ENCODE measurements at places on chromosomes 7 and 10.

DNA sequence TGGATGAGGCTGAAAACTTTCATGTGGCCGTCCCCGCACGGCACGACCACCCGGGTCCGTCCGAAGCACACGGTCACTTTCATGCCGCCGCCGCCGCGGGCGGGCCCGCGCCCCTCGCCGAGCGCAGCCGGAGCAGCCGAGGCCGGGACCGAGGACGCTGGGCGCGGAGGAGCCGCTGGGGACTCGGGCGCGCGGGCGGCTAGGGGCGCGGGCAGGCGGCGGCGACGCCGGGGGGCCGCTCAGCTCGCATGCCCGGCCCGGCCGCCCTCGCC, 247 bp downstream of the PARD3 start:
- no peak for DNase-seq

GRCh38 chr10:45104674-45105073, 104.0 kb downstream of the ZNF22 start:
- no peak for DNase-seq

DNA sequence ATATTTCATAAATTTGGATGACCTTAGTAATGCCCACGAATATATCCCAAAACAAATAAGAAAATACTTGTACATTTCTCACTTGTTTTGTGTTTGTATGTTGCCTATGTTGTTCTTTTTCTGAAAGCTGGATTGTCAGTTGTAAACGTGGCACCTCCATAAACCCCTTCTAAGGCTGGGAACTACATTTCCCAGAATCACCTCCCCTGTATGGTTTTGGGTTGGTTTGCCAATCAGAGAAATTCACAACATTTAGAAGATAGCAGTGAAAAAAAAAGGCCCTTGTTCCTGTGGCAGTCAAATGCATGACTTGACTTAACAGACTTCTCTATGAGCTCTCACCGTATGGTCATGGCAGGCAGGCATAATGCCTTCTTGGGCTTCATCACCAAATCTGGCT, 676.3 kb upstream of the STEAP1 start:
- DNase-seq, result no peak

DNA sequence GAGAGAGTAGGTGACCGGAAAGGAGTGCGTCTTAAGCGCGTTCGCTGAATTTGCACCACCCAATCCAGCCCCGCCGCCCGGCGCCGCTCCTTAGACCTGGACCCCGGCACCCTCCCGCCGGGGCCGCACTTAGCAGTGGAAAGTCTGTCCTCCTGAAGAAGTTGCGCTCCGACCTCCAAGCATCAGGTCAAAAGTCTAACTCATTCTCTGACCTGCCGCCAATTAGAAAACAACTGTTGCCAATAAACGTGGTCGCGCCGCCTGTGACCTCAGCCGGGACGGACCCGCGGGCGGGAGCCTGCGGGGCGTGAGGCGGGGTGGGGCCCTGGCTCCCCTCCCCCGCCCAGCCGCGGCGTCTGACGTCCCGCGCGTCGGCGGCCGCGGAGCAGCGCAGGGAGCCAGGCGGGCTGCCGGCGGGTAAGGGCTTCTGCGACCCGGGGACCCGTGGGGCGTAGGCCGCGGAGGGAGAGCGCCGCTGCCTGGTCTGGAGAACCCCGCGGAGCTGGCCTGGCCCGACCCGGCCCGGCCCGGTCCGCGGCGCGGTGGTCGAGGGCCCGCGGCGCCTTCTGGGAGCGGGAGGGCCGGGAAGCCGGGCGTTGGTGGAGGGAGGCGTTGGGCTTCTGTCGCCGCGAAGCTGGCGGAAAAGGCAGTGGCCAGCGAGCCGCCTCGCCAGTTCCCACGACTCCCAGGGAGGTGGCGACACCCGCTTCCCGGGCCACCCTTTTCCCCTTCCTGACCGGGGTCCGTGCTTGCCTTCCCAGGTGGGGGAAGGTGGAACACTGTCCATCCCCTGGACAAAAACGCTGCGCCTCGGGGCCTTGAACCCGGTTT, at the start of gene BCAP29:
TSS of gene BCAP29 (plus strand) at position 362 of the 831 bp plus-strand sequence. CDS start 527 bp downstream, outside the sequence.
- peak; percentile 70 for DNase-seq

DNA sequence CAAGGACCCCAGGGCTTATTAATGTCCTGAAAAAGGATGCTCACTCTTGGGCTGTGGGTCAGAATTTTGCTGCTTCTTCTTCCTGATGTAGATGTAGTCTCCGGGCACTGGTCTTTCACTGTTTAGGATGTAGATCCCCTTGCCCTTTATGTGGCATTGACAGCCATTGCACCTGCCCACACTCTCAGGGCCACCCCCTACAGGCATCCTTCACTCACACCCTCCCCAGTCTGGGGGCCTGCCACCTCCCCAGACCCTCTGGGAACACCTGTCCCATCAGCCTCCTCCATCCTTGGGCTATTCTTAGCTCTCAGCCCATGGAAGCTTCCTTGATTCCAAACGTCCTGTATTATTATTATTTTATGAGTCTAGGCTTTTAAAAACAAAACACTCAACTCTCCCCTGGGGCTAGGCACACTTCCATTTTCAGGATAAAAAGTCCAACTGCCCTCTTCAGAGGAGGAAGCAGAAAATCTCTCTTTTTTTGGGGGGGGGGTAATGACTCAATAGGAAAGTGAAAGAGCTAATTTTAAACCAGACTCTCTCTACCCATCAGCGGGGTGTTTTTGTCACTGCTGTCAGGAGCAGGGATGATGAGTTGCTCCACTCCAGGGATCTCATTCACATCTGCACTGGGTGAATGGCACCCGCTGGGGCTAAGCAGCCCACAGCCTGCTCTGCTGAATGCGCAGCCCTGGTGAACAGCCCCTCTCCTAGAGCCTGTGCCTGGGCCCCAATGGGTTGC, 11.5 kb upstream of the KLRG2 start:
- peak; percentile 18 for DNase-seq

- DNase-seq, result no peak
These were observed 83.8 kb downstream of the TEX36 start for GRCh38 chr10:125599194-125599593.

DNA sequence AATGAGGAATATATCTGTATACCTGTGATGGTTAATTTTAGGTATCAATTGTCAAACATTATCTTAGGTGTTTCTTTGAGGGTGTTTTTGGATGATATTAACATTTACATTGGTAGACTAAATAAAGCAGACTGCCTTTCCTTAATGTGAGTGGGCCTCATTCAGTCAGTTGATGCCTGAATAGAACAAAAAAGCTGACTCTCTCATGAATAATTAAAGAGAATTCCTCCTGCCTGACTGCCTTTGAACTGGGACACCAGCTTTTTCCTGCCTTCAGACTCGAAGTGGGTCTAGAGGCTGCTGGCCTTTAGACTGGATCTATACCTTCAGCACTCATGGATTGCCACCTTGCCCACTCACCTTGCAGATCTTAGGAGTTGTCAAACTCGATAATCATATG, 117.9 kb upstream of the TMEM168 start:
- peak; percentile 21 for DNase-seq

- no peak for DNase-seq
These were observed 110.0 kb upstream of the FAM204A start for GRCh38 chr10:118452098-118452497.

DNA sequence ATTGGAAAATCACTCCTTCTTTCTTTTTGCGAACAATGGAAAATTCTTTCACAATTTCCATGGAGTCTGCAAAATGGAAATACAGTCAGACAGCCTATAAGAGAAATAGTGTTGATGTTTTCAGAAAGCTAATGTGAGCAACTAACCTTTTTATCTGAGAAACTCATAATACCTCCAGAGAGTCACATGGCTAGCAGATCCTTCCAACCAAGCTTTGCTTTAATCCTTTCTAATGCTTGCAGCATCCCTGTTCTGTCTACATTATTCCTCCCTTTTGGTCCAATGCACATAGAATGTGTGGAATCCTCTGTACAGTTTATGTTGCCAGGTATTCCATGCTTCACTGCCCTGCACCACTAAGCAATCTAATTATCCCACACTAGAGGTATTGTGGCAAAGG, 717.5 kb upstream of the LRRN3 start:
- DNase-seq, result no peak

DNA sequence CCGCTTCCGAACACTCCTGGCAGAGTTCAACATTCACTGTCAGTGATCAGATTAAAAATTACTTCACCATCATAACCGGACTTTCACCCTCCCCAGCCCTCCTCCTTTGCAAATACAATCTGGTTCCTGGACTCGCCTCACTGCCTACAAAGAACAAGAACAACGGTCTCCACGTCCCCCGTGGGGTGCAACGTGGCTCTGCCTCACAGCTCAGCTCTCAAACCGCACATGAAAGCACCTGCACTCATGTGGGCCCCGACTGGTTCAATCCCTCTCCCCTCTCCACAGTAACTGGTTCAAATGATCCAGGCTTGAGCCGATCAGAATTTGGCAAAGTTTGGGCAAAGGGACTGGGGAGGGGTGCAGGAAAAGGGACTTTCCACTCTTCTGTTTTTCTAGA, 21.0 kb downstream of the ASB13 start:
- no peak for DNase-seq

DNA sequence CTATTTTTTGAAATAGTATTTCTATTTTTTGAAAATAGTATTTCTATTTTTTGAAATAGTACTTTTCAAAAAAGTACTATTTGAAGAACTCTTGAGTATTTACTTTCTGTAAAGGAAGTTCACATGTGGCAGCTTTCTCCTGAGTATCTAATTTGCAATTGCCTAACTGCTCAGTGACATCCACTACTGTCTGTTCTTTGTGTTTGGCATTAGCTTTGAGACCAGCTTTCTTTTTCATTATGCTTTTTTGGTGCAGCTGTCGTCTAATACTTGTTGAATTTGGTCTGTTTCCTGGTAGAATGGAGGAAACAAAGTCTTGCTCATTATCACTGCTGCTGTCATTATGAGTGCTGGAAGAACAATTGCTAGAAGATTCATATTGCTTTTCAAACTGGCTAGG, 99.1 kb downstream of the BMPR1A start:
- no peak for DNase-seq

DNA sequence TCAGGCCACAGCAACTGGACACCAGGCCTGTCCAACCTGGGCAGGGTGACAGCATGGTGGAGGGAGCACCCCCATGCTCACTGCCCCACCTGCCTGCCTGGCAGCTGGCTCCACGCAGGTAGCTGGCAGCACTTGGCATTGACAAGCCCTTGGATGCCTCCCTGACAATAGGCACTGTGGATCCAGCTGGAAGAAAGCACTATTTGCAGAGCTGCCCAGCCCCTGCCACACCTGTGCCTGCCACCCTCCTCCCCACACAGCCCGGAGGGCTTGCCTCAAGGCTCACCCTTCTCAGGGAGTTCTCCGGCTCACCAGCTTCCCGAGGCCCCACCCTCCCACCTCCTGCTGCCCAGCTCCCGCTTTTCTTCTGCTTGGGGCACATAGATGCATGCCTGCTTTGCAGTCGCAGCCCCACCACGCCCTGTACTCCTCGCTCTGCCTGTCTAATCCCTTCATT, 160.1 kb downstream of the NEURL1 start:
- DNase-seq, result peak; percentile 96

DNA sequence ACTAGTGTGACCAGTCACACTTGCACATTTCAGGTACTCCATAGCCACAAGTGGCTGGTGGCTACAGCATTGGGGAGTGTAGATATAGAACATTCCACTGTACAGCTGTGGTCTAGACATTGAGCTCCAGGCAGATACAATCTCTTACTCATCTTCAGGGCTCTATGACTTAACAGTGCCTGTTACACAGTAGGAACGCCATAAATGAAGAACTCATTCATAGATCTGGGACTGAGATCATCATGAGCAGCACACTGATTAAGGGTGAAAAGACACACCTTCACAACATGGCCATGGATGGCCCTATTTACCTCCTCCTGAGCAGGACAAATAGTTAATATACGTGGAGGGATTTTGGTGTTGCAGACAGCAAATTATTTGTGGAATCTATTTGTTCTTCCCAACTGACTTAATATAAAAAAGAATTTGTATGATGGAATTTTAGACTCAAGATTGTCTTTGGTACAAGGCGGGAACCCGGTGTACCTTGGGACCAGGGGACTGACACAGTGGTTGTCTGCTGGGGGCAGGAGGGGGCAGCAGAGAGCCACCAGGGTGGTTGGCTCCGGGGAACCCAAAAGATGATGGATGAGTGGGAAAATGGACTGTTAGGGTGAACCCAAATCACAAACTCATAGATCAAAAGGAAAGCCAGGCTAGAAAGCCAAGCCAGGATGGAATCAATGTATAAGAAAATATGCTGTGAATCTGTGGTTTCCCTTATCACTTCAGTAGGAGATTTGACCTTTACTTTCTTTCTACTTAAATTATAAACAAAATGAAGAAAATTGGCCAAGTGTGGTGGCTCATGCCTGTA, 24.3 kb upstream of the CPA2 start:
- DNase-seq, result peak; percentile 79

DNA sequence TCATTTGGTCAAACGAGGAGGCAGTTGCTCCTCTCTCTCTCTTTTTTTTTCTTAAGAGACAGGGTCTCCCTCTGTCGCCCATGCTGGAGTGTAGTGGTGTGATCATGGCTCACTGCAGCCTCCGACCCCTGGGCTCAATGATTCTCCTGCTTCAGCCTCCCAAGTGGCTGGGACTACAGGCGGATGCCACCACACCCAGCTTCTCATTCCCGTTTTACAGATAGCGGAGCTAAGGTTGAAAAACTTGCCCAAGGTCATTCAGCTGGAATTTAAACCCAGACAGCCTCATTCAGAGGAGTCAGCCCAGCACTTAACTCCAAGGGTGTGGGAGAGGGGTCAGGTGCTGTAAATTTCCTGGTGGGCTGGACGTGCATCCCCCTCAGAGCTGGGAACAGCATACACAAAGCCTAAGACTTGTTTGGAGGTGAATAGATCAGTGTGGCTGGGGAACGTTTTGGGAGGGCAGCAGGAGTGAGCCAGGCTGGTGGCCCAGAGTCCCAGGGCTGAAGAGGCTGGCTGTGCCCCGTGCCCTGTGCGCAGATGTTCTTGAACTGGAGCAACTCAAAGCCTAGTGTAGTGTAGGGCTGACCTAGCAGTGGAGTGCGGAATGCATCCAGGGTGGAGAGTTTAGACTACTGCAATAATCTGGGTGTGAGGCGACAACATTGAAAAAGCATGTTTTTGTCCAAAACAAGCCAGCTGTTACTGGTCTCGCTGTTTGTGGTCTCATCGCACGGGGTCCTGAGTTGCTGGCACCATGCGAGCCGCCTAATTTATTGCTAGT, 2.3 kb downstream of the HTRA1 start:
- no peak for DNase-seq

DNA sequence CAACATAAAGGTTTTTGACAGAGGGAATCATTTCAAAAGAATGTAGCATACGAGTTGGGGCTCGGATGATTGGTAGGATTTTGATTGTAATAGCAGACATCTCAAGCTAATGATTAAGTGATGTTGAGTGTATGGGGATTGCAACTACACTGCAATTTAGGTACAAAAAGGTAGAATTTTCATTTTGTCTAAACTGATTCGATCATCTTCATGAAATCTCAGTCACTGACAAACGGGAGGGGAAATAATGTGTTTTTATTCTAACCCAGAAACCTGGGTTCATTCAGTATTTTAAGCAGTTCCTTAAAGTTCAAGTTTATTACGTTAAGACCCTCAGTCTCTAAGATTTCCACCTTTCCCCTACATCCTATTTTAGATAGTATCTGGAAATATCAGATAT, 3.9 kb upstream of the PHYHIPL start:
- no peak for DNase-seq

GRCh38 chr7:112996331-112996871, 90.2 kb downstream of the GPR85 start:
- no peak for DNase-seq

GRCh38 chr7:19317461-19317860, 172.2 kb upstream of the FERD3L start:
- DNase-seq, result no peak

GRCh38 chr10:110609605-110610004, 34.5 kb upstream of the RBM20 start:
- peak; percentile 29 for DNase-seq

Data from NCI-H2081 (cell line).